ENCODE measurements at places on chromosomes 6 and 20.

- no peak for DNase-seq
Observed at GRCh38 chr20:32623667-32624157, 38.6 kb upstream of the NOL4L start.

DNA sequence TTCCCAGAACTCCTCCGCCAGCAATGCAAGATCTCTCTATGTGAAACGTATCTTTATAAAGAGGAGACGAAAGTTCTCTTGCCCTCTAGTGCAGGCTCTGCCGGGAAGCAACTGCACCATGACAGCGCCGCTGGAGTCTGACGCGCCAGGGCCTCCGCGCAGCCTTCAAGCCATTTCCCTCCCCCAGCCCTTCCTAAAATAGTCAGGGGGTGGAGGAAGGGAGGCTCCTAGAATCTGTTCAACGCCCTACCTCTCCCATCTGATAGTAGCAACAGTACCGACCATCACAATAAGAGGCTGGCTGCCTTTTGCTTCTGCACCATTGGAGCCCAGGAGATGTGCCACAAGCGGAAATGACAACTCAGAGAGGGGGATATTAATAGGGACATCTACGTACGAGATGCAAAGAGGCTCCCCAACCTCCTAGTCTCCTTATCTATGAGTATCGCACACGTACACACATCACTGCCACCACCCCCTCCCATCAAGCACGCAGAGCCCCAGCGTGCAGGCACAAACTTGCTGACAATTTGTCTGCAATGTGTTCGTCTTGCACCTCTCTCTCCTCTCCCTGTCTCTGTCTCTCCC, 1.0 kb downstream of the SYNE1 start:
- no peak for DNase-seq

GRCh38 chr6:106112433-106112832, 26.3 kb downstream of the PRDM1 start:
- DNase-seq: no peak

- no peak for DNase-seq
Observed at GRCh38 chr20:22623211-22623610, 38.8 kb upstream of the FOXA2 start.

DNA sequence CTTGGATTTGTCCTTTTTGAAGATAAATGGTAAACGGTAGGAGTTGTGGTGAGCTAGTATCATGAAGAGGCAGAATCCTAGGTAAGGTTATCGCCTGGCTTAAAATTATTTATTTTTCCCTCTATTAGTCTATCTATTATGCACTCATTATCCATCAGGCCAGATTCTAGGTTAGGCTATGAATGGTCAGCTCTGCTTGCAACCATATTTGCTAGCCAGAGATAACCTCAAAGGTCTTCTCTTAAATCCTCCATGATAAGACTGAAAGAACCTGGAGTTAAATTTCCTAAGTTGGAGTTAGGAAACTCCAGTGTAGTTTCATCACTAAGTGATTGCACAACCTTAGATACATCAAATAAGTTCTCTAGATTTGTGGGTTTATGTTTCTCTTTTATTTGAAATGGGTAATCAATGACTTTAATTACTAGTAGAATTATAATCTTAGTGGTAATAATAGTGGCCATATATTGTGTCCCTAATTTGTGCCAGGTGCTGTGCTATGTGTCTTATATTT, 302.1 kb upstream of the RUNX2 start:
- DNase-seq: no peak

GRCh38 chr6:1067346-1067745, 244.6 kb upstream of the FOXQ1 start:
- no peak for DNase-seq

- no peak for DNase-seq
Observed at GRCh38 chr20:32678948-32679347, 5.2 kb upstream of the C20orf203 start.

DNA sequence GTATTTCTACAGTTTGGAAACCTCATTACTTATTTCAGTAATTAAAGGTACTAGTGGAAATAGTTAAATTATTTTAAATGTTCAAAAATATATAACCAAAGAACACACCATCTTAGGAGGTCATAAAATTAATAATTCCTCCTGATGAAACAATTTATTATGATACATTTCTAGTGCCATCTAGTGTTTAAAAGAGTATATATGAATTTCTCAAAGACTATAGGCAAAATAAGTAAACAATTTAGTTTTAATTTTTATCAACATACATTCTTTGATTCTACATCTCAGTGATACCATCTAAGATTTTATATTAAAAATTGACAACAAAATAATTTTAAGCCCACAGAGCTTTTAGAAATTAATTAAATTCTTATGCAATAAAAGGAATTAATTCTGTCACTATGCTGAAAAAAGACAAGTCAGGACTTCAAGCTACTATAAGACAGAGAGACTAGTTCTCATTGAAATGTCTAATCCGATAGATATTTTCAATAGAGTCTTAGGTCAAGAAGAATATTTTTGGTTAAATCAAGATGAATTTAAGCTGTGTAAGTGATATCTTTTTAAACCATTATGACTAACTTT, 107.8 kb upstream of the RNF217 start:
- DNase-seq: no peak

DNA sequence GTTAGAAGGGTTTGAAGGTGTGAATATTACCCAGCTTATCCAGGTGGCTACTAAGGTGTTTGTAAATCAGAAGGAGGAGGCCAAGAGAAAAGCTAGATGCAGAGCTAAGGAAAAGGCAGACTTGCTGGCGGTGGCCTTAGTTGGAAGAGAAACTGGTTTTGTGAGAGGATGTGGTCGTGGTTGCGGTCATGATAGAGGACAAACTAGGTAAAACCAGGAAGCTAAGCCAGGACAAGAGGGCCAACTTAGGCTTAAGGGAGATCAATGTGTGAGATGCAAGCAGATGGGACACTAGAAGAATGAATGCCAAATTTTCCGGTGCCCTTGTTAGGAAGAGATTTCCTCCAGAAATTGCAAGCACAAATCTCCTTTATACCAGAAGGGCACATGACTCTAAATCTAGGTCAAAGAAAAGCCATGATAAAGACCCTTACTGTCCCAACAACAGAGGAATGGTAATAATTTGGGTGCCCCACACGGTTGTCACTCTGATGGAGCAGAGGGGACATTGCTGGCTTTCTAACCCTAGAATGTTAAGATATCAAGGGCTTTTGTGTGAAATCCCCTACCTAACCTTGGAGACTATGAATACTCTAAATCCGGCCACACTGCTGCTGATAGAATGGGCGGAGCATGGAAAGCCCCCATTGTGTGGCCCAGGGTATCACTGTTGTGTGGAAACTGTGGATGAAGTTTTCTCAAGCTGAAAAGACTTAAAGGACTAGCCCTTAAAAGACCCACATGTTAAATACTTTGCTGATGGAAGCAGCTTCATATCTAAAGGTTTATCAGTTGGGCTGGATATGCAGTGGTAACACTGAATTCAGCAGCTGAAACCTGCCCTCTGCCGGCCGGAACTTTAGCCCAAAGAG, 7.8 kb downstream of the IL22RA2 start:
- DNase-seq: peak; percentile 43

DNA sequence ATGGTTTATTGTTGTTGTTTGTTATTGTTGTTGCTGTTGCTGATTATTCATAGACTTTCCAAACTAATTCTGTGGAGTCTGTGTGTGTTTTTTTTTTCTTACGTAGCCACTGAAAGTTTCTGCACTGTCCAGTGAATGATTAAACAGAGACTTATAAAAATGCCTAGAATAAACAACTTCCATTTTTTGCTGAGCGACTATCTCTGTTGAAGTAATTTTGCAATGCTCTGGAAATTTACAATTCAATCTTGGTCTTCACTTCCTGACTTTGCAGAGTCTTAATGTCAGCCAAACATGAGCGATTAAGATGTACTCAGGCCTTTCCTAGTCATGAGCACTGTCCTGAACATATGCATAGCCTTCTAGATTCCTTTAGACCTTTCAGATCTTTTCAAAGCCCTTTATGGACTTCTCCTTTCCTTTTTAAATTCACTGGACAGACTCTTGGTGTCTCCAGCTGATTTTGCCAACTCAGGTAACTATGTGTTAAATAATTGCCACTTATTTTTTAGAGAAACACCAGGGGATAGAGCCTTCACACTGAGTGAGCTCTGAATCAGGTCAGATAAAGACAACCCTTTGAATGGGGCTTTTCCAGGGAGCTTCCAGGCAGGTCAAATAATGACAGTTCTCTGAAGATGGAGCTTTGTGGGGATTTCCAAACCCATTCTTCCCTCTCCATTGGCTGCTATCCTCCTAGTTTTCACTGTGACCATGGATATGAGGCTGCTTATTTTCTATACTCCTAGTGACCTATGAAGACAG, 622.8 kb upstream of the EPHA7 start:
- DNase-seq: no peak

DNA sequence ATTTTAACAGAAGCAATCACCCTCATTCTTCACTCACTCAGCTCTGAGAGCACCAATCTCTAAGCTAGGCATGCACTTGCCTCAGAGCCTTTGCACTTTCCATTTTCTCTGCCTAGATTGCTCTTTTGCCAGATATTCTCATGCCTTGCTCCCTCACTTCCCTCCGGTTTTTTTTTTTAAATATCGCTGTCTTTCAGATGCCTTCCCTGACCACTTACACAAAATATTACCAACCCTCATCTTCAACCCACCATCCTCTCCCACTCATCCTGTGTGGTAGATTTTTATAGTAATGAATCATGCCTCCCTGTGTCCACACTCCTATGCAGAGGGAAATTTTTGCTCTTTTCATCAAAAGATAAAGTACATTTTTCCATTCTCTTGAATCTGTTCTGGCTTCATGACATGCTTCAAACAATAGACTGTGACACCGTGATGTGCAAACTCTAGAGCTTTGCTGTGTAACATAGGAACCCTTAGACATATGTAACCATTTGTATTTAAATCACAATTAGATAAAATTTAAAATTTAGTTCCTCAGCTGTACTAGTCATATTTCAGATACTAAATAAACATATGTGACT, 437.1 kb downstream of the UTRN start:
- no peak for DNase-seq

DNA sequence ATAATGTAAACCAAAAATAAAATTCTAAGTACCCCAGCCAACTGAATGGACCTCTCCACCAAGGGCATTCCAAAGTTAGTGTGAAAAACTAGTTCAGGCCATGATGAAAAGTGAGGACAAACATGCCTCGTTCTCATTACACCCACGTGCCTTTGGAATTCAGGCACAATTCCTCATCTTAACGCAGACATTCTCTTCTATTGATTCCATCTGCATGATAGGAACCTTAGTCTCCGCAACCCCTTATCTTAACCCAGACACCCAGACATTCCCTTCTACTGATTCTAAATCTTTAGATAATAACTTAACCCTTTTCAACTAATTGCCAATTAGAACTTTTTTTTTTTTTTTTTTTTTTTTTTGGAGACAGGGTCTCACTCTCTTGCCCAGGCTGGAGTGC, 7.6 kb upstream of the SERPINB6 start:
- no peak for DNase-seq

DNA sequence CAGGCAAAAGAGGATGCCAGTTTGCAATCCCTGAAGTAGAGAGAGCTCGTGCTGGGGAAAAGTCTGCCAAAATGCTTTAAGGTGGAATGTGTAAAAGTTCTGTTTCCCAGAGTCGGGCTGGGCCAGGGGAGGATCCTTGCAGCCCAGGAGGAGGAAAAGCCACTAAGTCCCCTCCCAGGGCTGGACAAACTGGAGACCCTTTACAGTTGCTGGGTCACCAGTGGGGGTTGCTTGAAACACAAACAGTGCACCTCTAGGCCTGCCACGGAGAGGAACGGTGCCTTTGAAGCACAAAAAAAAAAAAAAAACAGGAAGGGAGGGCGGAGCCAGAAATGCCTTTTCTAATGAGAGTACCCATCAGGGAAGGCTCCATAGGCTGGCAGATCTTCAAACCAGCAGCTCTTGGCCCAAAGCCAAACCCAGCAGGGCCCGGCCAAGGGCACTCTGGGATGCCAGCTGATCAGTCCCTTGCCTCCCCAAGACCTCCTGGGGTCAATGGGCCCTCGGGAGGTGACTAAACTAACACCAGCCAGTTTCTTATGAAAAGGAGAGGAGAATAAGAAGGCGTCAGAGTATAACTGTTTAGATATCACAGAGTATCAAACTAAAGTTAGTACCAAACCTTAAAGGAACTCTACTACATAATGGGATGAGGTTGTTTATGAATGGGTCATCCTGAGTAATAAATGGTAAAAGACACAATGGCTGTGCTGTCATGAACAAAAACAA, 23.7 kb downstream of the HLA-A start:
- DNase-seq: no peak

- no peak for DNase-seq
Observed at GRCh38 chr6:69861986-69862385, 4.4 kb upstream of the COL19A1 start.

DNA sequence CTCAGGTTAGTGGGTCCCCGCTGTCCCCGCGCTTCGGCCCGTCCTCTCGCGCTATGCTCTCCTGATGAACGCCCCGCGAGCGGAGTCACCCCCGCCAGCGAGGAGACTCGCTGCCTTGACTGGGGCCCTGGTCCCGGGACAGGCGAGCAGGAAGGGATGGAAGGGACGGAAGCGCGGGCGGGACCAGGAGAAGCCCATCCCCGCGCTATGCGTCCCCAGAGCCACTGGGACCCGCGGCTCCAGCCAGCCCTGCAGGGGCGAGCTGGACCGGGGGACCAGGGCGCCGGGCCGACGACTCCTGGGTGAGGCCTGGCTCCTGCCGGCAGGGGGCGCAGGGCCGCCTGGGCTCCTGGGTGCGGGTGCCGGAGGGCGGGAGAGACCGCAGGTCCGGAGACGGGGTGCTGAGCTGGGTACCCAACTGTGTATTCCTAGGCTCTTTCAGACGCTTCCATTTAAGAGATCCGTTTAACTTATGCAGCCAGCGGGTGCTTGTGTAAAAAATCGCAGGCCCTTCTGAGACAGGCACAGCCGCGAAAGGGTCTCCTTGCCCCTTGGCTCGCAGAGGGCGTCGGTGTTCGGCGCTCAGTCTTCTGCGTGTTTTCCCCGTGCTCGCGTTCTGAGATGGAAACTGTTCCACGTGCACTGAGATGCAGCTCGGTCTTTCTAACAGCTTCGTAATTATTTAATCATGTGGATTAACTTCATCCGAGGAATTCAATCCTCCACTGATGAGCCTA, 580 bp upstream of the SYCP2 start:
- peak; percentile 72 for DNase-seq

DNA sequence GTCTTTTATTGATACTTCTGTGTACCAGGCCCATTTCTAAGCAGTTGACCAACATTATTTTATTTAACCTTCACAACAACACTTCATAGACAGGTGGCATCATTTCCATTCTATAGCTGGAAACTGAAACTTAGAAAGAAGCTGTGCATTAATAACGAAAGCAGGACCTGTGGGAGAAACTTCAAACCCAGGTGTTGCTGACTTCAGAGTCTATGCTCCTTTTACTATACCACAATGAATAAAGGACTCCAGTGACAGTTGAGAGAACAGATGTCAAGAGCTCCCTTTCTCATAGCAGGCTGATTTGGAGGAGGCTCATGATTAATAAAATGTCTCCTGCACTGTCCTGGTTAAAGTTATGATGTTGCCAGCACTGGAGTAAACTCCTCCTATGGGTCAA, 56.6 kb upstream of the POU3F2 start:
- DNase-seq: no peak

DNA sequence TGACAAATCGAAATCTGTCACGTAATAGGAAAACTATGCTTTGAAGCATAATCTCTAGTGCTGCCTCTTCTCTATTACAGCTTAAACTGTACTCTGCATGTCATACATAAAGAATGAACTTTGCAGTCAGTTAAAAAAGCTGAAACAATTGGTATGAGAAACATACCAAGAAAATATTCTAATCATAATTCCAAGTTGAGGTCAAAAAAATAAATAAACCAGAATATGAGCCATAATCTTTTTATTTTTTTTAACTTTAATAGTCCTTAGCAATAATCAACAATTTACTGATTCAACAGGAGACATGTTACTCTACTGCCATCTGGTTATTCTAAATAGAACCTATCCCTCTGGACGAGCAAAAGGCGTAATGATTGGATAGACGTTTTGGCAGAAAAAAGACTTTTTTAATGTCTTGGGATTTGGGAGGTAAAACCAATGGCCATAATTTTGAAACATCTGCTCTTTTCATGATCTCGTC, 224.4 kb upstream of the FLRT3 start:
- DNase-seq: no peak
